Effector CD8-positive, alpha-beta T cell (primary cell): ENCODE measurements at places on chromosomes 11 and 22.

GRCh38 chr22:27404441-27404840 is 397.1 kb downstream of the MN1 start:
- DNase-seq: no peak

GRCh38 chr22:49351761-49352227 is 475.9 kb downstream of the BRD1 start:
- no peak for DNase-seq

- no peak for DNase-seq
Measured at GRCh38 chr11:70476669-70477068, 78.3 kb downstream of the CTTN start.

DNA sequence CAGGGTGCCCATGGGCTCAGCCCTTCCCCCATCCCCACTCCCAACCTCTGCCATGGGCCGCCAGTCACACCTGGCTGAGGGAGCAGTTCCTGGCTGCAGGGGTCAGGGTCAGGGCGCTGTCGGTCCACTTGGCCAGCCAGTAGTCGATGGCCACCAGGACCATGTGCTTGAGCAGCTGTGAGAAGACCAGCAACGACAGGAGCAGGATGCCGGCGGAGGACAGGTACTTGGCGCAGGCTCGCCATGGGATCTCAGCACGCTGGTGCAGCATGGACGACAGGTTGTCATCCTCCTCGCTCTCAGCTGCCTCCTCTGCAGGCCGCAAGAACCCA is 18.3 kb upstream of the KCNJ11 start:
- no peak for DNase-seq

DNA sequence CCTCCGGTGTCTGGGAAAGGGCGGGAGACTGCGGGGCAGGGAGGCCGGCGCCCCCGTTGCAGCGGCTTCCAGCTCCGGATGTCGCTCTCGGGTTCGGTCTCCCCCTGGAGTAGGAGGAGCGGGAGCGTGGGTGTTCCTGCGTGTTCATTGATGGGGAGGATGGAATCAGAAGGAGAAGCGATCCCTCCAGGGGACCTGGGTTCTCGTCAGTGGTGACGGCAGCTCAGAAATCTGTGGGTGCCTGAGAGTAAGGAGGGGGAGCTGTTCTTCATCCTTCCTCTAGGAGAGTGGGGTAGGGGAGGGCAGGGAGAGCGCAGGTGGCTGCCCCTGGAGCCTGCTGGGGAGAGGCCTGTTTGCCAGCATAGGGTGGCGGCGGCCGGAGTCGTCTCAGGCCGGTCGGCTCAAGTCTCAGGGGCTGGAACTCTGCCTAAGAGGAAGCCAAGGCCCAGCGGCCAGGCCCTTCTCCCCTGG is 1.1 kb downstream of the UBASH3B start:
- DNase-seq: peak; percentile 19
